Choroid plexus epithelial cell (primary cell): ENCODE measurements at places on chromosomes 11 and 22.

DNA sequence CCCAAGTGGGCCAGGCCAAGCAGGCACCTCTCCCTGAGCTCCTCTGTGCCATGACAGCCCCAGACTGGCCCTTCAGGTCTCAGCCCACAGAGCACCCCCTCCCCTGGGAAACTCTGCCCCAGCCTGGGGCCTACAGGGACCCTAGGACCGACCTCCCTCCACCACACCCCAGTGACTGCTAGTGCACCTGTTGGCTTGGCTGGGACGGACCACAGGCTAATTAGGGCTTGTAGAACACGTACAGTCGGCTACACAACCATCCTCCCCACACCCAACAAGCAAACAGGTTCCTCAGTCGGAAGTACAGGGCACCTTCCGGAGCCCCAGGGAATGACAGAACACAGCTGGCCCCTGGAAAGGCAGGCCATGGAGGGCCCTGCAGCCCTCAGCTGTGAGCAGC is 4.3 kb downstream of the SBF1 start:
- no peak for DNase-seq

GRCh38 chr22:34620161-34620560 is 445.8 kb upstream of the ISX start:
- DNase-seq: no peak

- no peak for DNase-seq
These were observed 15.2 kb downstream of the E2F8 start for GRCh38 chr11:19225581-19225980.

GRCh38 chr11:10608584-10608983 is 40.1 kb upstream of the LYVE1 start:
- no peak for DNase-seq

DNA sequence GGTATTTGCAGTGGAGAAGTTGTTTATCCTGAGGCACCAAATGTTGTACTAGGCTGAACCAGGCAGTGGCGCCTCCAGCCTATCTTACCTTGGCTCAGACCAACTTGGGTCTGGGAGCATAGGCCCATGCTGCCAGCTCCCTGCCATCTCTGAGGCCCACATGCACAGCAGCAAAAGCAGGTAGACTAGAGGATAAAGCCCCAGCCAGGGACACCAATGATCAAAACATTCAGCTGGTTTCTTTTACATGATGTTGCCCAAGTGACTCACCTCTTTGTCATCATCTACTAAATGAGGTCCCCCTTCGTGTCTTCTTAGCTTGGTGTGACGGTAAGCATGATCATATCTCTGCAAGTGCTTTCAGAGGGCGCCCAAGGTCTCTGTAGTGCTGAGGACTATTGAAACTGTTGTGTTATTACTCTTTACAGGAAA is 112.1 kb upstream of the DRD2 start:
- no peak for DNase-seq

DNA sequence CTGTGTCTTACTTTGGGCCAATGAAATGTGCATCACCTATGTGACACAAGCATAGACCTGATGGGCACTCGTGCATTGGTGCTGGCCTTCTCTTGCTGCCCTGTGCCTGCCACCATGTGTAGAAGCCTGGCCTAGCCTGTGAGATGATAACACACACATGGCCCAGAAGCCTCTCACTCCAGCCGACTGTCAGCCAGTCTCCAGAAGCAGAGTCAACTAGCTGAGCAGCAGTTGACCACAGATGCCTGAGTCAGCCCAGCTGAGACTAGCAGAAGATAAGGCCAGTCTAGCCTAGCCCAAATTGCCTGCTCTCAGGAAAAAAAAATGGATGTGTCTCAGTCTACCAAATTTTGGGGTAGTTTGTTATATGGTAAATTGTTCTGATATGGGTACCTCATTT is 46.2 kb downstream of the CSNK2A3 start:
- peak; percentile 7 for DNase-seq

DNA sequence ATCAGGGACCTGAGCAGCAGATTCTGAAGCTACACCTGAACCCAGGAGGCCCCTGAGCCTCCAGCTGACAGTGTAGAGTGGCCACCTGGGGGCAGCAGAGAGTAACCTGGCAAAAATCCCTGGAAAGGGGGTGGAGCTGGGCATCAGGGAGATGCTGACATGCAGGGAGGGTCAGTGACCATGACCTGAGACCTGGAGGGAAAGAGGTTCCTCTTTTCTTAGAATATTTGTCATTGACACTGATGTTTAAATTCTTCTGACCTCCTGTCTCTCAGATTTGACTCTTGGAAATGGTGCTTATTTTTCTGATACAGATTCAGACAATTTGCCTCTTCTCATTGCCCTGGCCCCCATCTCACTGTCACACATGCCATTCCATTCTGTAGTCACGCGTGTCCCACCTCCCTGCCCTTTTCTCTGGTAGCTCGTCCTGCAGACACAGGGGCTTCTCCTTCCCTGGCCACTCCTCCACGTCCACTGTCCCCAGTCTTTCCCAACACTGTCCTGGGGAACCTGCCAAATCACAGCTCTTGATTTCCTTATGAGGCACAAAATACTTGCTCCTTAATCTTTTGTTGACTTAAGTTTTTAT is 117.2 kb upstream of the IGLL5 start:
- DNase-seq: peak; percentile 50

DNA sequence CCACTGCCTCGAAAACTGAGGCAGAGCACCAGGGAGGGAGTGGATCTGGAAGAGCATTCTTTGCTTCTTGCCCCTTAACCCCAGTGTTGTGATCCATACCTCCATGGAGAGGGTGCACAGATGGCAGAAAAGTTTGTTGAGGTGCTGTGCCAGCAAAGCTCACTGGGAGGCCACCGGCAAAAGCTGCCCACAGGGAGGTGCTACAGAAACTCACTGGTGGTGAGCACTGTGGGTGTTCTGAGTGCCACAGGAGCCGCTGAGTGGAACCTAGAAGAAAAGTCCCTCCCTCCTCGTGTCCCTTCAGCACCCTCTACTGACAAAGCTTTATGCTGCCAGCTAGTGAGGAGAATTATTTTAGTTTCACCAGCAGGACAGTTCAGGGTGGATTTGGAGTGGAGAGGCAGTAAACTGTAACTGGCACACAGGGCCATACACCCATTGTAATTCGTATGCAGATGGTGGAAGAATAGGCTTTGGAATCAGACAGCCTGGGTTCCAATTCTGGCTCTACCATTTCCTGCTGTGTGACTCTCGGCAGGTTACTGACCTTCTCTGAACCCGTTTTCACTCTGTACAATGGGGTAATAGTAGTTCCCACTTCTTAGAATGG is 84.6 kb downstream of the SWAP70 start:
- DNase-seq: peak; percentile 87

DNA sequence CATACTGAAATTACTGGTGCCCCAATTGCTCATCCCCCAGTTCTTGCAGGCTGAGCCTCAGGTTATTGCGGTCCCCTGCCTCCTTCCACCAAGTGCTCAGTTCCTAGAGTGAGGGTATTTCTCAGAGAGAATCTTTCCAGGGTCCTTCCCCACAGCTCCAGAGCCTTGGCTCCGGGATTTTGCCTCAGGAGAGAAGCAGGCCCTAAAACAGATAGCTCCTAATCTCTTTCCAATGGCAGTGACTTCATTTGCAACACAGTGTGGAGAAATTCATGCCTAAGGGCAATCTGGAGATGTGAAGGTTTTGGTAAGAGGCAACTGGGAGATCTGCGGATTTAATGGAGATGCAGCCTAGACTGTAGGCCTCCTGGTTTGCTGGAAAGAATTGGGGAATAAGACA is 2.9 kb downstream of the NF2 start:
- DNase-seq: no peak

- DNase-seq: no peak
These were observed 5.0 kb upstream of the FGF19 start for GRCh38 chr11:69708736-69709401.

DNA sequence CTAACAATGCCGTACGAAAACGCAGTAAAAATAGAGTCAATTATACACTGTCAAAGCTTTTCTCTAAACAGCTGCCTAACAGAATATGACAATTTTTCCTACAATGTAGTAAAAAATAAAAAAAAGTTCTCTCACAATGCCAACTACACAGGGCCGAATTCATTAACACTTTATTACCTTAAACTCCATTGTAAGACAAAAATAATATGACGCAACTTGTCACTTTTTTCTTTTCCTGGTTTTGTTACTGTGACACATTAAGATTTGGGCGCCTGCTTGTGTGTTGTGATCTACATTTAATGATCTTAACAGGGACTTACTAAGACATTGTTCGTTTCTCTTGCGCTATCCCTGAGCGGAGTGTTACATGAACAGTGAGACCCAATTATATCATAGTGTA is 204.1 kb downstream of the INSC start:
- no peak for DNase-seq

- DNase-seq: no peak
These were observed 4.2 kb upstream of the CHRDL2 start for GRCh38 chr11:74735365-74735928.

DNA sequence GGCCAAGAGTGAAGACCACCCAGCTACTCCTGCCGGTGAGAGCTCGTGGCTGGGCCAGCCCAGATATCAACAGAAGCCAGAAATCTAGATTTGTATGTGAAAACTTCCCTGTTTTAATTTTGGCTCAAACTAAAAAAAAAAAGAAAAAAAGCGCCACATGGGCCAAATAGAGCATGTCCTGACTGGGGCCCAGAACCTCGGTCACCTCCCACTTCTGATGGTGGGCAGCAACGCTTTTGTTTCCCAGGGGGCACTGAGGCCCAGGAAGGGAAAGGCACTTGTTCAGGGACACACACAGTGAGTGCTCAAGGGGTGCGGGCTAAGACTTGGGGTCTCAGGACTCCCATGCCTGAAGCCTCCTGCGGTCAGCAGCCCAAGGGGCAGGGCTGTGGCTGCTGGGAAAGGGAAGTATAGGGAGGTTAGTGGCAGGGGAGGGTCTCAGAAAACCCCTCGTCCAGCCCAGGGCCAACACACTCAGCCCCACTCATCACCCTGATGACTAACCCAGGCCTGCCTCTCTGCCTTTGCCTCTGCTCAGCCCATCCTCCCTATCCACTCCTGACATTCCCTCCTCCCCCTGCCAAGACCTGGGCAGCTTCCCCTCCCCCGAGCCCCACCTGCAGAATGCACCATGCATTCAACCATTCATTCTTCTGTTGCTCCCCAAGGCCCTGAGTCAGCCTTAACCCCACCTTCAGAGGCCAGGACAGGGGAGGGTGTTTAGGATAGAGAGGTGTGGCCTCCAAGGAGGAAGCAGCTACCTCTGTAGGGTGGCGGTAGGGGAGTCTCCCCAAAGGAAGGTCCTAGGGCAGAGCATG is 30.0 kb upstream of the TCF20 start:
- no peak for DNase-seq
